Mammary epithelial cell (primary cell): ENCODE measurements at places on chromosomes 1 and 21.

DNA sequence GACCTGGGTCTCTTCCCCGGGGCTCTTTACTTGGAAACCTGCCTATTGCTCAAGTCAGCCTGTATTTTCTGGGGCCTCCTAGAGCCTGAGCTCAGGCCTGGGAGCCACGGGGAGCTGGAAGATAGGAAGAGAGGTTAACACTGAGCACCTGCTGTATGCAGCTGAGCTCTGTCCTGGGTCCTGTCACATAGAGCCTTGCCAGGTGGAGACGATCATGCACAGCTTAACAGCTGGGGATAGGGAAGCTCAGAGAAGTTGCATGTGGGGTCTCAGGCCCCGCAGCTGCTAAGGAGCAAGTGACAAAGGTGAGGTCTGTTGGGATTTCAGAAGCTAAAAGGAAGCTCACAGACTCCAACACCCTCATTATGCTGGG is 127.4 kb upstream of the TMEM51 start:
- no peak for DNase-seq

DNA sequence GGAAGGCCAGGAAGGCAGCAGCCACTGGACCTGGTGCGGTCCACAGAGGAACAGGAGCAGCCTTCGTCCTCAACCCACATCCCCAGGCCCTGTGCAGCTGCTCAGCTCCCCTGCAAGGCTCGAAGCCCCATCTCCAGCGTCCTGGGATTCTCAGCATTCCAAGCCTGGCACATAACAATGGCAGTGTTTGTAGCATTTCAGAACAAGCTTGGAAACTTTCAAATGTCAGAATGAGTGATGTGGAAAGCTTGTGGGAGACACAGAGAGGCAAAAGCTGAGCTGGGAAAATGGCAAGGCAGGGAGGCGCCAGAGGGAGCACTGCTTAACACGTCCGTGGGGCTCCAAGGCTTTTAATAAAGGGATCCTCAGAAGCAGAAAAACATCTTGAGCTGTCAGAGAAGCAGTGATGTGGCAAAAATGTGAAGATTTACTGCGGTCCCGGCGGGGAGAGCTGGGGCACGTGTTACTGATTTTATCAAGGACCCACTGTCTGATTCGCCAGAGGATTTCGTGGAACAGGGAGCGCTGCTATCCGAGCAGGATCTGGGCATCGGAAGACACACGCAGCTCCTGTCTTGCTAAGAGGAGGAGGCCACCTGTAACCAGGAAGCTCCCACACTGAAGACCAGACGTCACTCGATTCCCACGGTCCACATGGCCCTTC is 38.1 kb downstream of the TOMM20 start:
- DNase-seq, result no peak

DNA sequence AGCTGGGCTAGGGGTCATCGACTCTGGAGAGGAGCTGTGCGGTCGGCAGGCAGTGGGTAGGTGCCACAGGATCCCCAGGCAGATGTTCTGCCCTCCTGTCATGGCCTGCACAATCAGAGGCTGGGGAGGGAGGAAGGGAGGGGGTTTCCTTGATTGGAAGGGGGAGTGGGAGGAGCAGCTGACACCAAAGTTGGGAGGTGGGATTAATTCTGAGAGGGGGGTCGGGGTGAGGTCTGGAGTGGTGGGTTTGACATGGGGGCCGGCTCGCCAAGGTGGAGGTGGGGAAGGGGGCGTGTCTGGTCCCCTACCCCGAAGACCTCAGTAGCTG is 651 bp upstream of the HPCA start:
- no peak for DNase-seq

DNA sequence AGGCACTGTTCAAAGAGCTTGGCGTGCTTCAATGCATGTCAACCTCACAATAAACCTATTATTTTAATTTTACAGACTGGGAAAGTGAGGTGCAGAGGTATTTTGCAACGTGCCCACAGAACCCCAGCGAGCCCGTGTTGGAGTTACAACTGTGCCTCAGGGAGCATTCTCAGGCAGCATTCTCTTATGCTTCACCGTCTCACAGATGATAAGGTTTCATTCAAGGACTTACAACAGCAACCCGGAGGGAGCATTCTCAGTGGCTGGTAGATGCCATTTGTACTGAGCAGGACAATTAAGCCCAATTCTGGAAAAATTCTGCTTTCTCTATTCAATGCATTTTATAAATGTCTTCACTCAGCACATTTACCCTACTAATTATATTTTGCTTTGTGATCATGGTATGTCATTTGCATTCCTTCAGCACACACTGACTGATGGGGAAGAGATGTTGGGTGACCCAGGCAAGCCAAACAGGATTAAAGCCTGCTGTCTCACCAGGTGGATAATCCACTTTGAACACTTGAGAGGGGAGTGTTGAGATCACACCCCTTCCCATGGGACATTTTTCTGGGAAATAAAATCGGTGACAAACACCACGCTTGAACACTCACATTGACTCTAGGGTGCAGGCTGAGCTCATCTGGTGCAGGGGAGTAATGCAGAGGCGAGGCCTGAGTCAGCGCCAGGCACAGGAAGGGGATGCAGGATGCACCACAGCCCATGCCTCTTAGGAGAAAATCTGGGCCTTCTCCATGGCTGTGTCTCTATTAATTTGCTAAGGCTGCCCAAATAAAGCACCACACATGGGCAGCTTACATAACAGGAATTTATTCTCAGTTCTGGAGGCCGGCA is 113.9 kb downstream of the CLIC6 start:
- no peak for DNase-seq
